ENCODE measurements at places on chromosomes 16 and 17.
A peak's percentile ranks its signal among the peaks of the same experiment; 100 is the strongest.

GRCh38 chr16:56932721-56933619, 1.0 kb downstream of the HERPUD1 start:
- peak; percentile 84 for DNase-seq

- DNase-seq: no peak
Measured at GRCh38 chr16:8877894-8878522, 4.1 kb upstream of the LITAFD start.

DNA sequence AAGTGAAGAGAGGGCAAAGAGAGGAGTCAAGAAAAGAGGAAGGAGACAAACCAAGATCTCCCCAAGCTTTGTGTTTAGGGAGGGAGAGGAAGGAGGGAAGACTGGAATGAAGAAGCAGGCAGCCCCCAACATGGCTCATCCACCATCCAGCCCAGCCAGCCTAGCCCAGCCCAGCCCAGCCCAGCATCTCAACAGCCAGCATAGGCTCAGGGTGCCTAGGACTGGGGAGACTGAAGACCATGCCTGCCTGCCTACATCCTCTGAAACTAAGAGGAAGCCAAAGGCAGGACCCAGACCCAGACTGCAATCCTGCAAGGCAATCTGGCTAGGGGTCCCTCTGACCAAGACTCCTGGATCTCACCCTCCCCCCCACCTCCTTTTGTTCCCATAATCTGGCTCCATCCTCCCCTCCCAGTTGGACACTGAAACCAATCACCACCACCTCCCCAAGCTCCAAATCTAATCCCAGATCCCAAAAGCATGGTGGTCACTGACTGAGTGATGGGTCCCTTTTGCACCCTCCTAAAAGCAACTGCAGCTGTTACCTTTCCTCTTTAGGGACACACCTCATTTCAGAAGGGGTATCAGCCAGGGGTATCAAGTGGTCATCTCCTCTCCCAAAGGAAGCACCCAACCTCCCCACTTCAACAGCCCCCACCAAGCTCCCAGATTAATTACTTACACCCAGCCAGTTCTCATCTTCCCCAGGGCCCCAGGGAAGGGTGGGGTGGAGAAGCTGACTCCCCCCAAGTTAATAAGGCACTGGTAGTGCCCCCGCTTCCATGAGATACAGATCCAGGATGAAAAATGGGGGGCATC, 1.2 kb downstream of the HDAC5 start:
- no peak for DNase-seq

GRCh38 chr17:57091186-57091618, 6.2 kb downstream of the AKAP1 start:
- no peak for DNase-seq

DNA sequence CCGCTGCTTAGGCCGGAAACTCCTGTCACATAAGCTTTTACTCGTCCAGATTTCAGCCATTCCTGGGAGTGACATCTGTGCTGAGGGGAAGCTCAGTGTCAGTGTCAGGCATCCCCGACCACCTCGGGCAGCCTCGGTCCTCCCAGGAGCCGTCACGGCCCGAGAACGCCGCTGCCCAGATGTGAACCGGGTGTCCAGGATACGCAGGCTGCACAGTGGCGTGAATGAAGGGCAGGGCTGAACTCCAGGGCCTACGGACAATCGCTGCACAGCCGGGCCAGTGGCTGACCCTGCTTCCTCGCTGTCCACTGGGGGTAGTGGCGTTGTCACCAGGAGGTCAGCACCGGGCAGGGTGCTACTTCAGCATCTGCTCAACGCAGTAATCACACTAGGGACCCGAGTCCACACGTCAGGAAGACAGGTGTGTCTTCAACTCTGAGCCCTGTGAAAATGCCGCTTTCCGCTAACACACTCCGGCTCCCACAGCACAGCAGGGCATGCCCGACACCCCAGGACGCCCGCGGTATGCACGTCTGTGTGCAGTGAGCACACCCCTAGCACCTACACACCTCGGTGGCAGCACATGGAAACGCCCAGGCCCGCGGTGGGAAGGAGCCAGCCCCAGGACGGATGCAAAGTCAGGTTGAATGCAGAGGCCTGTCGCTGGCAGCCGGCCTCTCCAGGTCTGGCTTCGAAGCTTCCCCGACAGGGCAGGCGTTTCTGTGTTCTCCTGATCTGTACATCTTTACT, 3.1 kb downstream of the LMF1 start:
- DNase-seq: no peak

DNA sequence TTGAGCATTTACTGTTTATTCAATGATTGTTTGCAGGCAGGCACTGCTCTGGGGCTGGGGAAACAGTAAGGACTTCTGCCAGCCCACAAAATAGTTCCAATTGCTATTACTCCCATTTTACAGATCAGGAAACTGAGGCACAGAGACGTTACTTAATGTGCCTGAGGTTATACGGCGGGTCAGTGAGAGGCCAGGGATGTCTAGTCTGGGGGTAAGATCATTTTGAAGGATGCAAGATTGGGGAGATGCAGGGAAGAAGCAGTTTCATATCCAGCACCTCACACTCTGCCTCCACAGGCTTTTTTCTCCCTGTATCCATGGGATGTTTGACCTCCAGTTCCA, 46.5 kb downstream of the ABAT start:
- no peak for DNase-seq

GRCh38 chr17:63446753-63447470, 806 bp upstream of the CYB561 start:
- peak; percentile 41 for DNase-seq

- peak; percentile 51 for DNase-seq
Measured at GRCh38 chr16:68972720-68973119, 129.4 kb downstream of the TANGO6 start.

GRCh38 chr16:878072-878784, 77.7 kb upstream of the GNG13 start:
- DNase-seq: no peak

GRCh38 chr16:78375055-78375679, 275.7 kb downstream of the WWOX start:
- no peak for DNase-seq

- DNase-seq: peak; percentile 21
Measured at GRCh38 chr16:14150796-14151195, 79.7 kb downstream of the MRTFB start.

- no peak for DNase-seq
Measured at GRCh38 chr16:85824161-85825135, 25.0 kb downstream of the COX4I1 start.

DNA sequence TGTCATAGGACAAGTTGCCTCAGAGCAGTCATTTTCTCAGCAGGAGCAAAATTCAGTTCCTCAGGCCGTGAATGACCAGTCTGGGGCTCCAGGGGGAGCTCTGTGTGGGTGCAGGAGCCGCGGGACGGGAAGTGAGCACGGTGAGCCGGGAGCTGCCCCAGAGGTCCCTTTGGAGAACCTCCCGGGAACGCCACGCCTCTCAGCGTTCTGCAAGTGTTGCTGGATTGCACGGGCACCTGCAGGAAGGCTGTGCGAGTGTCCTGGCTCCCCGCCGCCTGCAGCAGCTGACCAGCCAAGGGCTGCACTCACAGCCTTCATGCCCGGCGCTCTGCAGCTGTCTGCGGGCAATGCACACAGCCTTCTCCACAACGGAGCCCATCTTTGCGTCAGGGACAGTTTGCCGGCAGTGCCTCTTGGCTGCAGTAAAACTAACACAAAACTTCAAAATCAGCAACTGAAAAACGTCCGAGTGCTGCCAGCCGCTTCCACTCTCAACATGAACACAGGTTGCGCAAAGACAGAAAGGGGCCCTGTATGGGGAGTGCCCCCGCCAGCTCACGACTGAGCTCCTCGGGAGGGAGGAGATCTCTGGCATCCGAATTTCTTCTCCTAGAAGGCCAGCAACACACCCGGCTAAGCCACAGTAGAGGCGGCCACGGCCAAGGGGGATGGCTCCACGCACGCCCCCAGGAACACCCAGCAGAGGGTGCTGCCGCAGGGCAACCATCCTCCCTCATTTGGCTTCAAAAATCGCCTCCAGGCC, 16.0 kb downstream of the NDUFAF8 start:
- DNase-seq: peak; percentile 77

DNA sequence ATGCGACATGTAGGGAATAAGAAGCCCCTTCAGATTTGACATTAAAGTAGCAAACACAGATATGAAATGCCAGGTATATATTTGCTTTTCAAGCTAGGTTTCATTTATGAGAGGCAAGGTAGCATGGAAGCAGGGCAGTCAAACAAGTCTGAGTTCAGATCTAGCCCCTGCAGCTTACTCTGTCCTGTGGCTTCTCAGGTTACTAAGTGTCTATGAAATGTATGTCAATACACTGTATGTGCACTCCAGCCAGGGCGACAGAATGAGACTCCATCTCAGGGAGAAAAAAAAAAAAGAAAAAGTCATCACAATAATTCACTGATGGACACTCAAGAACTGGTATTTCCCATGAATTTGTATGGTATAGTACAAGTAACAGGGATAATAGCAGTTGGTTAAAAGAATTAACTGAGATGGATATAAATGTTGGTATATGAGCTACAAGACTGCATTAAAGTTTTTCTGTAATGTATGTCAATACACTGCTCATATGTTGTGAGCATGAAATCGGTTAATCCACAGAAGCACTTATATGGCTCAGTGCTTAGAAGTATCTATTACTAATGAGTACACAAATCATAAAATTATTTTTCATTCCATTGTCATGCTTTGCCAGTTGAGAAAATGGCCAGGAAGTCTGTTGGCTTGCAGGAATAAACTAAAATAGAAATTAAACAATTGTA, 2.9 kb upstream of the WSB1 start:
- DNase-seq: no peak

- DNase-seq: no peak
Measured at GRCh38 chr17:59331929-59332748, 684 bp downstream of the YPEL2 start.

DNA sequence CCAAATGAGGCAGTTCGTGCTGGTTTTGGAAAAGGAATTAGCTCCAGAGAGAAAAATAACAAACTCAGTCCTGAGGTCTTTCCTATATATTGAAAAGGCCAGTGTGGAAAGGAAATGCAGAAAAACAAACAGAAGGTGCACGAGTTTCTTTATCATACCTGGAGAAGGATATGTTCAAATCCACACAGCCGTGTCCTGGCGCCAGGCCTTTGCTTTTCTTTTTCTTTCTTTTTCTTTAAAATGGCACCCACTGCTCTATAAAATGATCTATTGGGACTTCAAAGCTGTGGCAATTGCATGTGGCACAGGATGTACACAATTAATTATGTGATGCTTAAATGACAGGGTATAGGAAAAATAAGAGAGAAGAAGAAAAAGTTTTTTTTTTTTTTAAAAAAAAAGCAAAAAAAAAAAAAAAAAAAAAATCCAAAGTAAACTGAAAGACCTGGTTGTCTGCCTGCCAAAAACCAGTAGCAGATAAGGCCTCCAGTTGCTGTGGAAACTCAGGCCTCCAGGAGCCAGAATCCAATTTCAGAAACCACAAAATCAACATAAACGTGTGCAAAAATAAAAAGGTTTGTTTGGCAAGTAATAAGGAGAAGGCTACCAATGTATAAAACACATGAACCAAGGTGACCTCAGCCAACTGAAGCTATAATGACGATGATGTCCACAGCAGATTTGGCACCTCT, 957.6 kb upstream of the SOX9 start:
- DNase-seq: peak; percentile 70

DNA sequence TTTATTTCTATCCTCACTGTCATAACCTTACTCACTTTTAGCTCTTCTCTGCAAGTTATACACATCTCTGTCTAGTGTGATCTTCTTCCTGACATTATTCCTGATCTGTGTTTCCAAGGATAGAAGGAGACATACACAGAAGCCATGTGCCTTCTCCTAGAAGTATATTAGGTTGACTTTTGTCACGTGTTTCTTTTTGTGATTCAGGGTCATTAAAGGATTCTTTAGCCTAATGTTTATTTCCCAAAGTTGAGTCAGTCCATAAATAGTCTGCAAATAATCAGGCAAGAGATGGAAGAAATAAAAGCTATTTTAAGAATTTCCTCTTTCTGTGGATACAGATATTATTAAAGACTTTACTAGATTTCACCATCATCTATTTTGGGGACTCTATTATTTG, 214.1 kb upstream of the GOT2 start:
- DNase-seq: no peak

DNA sequence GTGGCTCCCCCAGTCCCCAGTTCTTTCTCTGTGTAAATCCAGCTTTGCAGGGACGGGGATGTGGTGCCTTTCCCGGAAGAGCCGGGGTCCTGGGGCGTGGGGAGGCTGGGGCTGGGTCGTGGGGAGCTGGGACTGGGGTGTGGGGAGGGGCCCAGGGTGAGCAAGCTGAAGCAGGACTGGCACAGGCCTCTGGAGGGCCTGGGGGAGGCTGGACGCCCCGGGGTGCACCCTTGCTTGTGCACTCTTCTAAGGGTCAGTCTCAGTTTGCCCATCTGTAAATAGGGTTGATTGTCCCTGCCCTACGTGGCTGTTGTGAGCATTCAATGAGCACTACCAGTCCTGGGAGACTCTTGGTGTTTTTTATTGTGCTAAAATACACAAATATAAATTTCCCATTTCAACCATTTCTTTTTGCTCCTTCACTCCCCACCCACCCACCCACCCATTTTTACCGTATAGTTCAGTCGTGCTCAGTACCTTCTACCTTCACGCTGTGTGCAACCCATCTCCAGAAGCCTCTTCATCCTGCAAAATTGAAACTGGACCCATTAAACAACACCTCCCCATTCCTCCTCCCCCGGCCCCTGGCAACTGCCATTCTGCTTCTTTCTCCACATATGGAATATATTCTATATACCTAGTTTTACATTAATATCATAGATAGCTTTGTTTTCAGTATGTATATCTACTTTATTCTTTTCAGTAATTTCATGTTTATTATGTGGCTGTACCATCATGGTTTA, 7.8 kb upstream of the TBC1D3B start:
- no peak for DNase-seq

GRCh38 chr16:31295206-31295605, 35.4 kb downstream of the ITGAM start:
- no peak for DNase-seq

- peak; percentile 49 for DNase-seq
Measured at GRCh38 chr16:11916524-11917285, 949 bp upstream of the GSPT1 start.

DNA sequence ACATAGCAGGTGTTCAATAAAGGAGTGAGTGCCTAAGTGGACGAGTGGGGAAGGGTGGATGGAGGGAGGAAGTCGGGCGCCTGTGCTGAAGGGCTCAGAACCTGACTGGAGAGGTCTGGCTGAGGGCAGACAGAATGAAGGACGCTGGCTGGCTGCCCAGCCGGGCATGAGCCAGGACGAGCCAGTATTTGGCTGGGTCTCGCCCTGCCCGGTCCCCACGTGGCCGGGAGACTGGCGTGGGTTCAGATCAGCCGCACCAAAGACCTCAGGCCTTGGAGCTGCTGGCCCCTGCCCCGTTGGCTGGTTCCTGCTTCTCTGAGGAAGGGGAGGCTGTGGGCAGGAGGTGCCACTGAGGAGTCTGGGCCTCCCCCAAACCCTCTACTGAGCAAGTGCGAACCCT, 79.8 kb downstream of the ENGASE start:
- DNase-seq: no peak
